ENCODE measurements at places on chromosomes 3 and 15. TPM values are rescaled to one million over a fixed set of nuclear protein-coding genes. Genes with fewer than 3 reads are reported as not detected.

The ACKR4 gene
- total RNA-seq, result not detected

The FAM227B gene
- 19.9 TPM for total RNA-seq

The SFMBT1 gene
- 8.1 TPM for total RNA-seq

The INO80 gene
- 14.0 TPM for total RNA-seq

The CFAP20DC gene
- total RNA-seq, result 1.8 TPM

The ERICH6 gene
- not detected for total RNA-seq

The MEIS2 gene
- 7.3 TPM for total RNA-seq

The ROPN1B gene
- total RNA-seq, result not detected

The EFCAB12 gene
- total RNA-seq, result 0.35 TPM

All from myocyte (in vitro differentiated cells).